ENCODE measurements at places on chromosomes 3 and 15.

- no peak for DNase-seq
These were observed 47.7 kb upstream of the SLC7A14 start for GRCh38 chr3:170633573-170633972.

GRCh38 chr3:68447885-68448284, 484.5 kb downstream of the TAFA4 start:
- DNase-seq, result peak; percentile 2

DNA sequence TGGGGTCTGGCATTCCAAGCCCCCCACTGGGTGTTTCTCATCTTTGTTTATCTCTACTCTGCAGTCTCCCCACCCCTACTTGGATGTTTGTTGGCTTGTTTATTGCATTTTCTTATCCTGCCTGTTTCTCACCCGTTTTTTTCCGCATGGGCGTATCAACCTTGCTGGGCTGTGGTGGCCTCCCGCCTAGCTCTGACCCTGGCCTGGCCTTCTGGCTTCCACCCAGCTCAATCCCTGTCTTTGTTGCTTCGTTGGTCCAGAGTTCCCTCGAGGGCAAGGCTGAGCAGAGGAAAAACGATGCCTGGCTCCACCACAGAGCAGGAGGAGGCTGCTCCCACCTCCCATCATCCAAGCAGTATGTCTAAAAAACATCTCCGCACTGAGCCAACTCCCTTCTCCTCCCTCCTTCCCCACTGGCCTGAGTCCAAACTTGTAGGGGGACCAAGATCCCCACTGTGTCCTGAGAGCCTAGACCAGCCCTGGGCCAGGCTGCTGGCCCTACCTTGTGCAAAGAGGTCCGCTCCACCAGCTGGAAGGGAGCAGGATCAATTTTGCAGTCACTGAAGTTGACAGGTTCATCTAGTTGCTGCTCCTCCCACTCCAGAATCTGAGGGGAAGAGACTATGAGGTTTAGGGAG, 9.8 kb downstream of the CLCN2 start:
- no peak for DNase-seq

GRCh38 chr3:195868866-195869412, 39.4 kb downstream of the TNK2 start:
- no peak for DNase-seq

GRCh38 chr3:40137591-40138295, 171.8 kb upstream of the EIF1B start:
- DNase-seq, result no peak

GRCh38 chr3:8822141-8822540, 52.7 kb upstream of the OXTR start:
- no peak for DNase-seq

DNA sequence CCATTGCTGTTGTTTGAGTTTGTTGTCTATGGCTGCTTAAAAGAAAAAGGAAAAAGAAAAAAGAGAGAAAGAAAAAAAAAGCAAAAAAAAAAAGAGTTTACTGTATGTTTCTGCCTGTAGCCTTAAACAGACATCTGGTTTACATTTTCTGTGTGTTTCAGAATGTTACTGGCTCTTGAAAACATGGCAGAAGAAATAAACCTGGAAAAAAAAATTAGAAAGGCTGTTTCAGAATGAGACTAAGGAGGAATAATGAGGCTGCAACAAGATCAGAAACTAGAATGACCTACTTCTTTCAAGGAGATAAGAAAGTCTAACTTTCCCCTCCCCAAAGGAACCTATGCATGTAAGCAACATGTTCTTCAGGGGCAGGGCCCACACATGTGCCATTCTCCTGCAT, 292.1 kb downstream of the DIPK2A start:
- no peak for DNase-seq

- no peak for DNase-seq
These were observed 23.5 kb downstream of the OCA2 start for GRCh38 chr15:28075573-28075972.
